ENCODE measurements at places on chromosomes 6 and 20. TPM values are rescaled to one million over a fixed set of nuclear protein-coding genes. Genes with fewer than 3 reads are reported as not detected.

Gene VARS2
- 26.1 TPM for total RNA-seq

Gene FOXC1
- 17.6 TPM for total RNA-seq

Gene NMBR
- 0.33 TPM for total RNA-seq

Gene TFAP2A
- total RNA-seq, result 1.3 TPM

Gene BPIFA1
- total RNA-seq, result not detected

Gene SLC26A8
- not detected for total RNA-seq

Gene POM121L2
- total RNA-seq, result not detected

Gene BPIFB1
- not detected for total RNA-seq

Gene SCUBE3
- 2.3 TPM for total RNA-seq

Gene SLC17A2
- total RNA-seq, result not detected

Gene TSHZ2
- 5.6 TPM for total RNA-seq

Gene TPD52L1
- 64.5 TPM for total RNA-seq

Gene SKIC2
- 43.2 TPM for total RNA-seq

Gene PTGIS
- total RNA-seq, result 0.98 TPM

Gene TREM1
- total RNA-seq, result not detected

Gene BTBD3
- 15.8 TPM for total RNA-seq

Gene CTCFL
- total RNA-seq, result under 0.01 TPM

Gene CENPW
- total RNA-seq, result 3.9 TPM

Gene CCN6
- not detected for total RNA-seq

Gene ZHX3
- 22.1 TPM for total RNA-seq

Gene SEL1L2
- not detected for total RNA-seq

Gene UBE3D
- 3.9 TPM for total RNA-seq

Gene CDKN1A
- total RNA-seq, result 207 TPM

Gene METTL24
- 6.6 TPM for total RNA-seq

Gene PNLDC1
- not detected for total RNA-seq

Gene NRSN1
- not detected for total RNA-seq

Gene RAMACL
- 0.49 TPM for total RNA-seq

Gene CARMIL1
- 13.2 TPM for total RNA-seq

Gene CAGE1
- not detected for total RNA-seq

Gene SNAP91
- not detected for total RNA-seq

Gene TOX2
- 6.6 TPM for total RNA-seq

Gene IMPG1
- not detected for total RNA-seq

Gene CLVS2
- 0.16 TPM for total RNA-seq

Gene SMLR1
- not detected for total RNA-seq

Gene ABCF1
- 37.8 TPM for total RNA-seq

Gene SLC17A1
- 0.25 TPM for total RNA-seq

Gene GRM1
- 0.25 TPM for total RNA-seq
